Activated CD8-positive, alpha-beta memory T cell treated with anti-CD3 and anti-CD28 coated beads for 1 hour (primary cell): ENCODE measurements at places on chromosomes 3 and 15.

GRCh38 chr15:39999538-40000200 is 39.3 kb downstream of the SRP14 start:
- DNase-seq = no peak

- no peak for DNase-seq
These were observed 245.3 kb downstream of the ZNF621 start for GRCh38 chr3:40770061-40770460.

DNA sequence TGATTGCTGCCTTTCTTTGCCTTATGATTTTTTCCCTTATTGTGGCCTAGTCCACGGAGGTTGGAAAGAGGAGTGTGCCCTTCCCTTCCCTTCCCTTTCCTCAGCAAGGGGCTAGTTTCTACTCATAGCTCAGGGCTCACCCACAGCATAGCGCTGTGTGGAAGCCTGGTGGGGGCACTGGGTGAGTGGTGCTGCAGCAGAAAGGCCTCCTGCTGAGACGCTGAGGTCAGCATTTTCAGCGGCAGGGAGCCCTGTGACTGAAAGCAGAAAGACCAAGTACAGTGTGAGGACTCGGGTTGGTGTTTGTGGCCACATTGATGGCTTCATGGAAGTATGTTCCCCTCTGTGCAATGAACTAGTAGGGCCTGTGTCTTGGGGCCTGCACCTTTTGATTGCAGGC is 21.9 kb downstream of the CACNA1D start:
- DNase-seq = no peak

- DNase-seq = no peak
These were observed 27.8 kb upstream of the POLG start for GRCh38 chr15:89362203-89363101.

DNA sequence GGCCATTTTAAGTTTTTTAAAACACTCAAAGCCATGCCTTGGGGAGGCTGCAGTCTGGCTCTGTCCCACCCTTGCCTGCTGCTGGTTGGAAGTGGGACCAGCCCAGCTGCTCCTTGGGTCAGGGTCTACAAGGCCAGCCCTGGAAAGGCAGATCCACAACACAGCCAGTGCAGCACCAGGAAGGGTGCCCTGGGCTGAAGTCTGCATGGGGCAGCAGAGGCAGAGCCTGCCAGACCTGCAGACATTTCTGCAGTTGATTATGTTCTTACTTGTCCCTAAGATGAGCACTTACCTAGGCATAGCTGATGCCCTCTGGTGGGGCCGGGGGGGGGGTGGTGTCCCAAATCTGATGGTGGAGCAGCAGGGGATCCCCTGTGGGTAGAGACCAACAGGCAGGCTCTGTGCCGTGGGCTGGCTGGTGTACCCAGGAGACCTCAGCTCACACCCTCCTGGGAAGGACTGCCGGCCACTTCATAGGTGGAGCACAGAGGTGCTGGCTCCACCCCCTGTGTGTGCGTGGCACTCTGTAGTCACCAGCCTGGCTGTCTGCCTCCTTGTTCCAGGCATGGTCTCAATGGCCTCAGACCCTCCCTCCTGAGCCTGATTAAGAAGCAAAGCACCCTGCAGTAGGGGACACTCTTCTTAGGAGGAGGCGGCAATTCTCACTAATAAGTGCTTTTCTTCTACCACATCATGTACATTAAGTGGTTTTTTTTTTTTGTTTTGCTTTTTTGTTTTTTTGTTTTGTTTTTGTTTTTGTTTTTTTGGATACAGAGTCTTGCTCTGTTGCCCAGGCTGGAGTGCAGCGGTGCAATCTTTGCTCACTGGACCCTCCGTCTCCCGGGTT is 97.4 kb upstream of the KLF13 start:
- no peak for DNase-seq

DNA sequence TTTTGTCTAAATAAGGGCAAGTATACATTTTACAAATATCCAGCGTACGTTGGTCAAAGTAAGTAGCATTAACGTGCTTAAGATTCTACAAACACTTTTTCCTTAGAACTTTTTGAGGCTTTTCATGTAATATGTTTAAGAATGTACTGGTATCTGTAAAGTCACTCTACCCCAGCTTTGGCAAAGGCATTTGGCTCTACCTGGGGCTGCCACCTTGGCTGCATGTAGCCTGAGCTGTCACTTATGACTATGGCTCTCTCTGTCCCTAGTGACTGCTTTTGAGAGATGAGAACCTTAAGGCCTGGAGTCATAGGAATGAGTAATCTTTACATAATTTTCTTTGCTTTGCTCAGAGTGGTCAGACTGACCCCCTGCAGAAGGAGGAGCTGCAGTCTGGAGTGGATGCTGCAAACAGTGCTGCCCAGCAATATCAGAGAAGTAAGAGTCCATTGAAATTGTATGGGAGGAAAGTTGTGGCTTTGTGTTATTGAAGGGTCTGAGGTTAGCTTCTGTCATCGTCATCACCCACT is 61.2 kb downstream of the IQGAP1 start:
- no peak for DNase-seq

DNA sequence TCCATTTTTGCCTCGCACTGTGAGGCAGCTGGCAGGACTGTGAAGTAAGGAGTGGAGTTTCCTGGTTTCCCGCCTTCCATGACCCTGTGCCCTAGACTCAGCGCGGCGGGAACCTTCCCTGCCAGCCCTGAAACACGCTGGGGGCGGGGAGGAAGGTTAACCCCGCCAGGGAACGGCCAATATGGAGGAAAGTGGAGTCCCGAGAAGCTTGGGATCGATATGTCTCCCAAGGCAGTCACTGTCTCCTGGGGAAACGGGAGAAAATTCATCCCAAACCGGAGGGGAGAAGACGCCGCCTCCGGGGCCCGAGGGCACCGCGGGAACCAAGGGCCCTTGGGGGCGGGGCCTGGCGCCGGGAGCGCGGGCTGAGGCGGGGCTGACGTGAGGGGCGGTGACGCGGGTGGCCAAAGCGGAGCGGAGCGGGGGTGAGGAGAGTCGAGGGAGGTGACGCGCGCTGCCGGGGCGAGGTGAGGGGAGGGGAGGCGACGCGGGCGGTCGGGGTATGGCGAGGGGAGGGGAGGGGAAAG is at the start of gene HMCES:
Gene HMCES, plus strand, starts transcription at position 432 of the 527 bp plus-strand sequence. CDS start 863 bp downstream, outside the sequence.
- DNase-seq = peak; percentile 89

- DNase-seq = no peak
These were observed 69.5 kb downstream of the CCR1 start for GRCh38 chr3:46138581-46138980.

GRCh38 chr15:58387130-58387529 is 44.7 kb upstream of the LIPC start:
- no peak for DNase-seq

DNA sequence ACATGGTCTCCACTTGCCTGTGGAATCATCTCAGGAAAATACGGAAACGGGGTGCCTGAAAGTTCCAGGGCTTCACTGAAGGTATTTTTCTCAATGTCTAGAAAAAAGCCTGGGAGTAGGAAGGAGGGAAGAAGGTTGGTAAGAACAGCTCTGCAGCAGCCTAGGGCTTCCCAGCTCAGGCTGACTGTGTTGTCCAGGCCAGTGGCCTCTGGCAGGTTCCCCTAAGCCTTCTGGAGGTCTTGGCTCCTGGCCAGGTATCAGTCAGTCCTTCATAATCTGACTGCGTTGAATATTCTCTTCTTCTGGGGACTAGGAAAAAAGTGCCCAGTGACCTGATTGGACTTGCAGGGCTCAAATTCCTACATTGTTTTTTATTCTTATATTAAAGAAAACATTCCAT is 38.6 kb downstream of the SSR3 start:
- DNase-seq = no peak

DNA sequence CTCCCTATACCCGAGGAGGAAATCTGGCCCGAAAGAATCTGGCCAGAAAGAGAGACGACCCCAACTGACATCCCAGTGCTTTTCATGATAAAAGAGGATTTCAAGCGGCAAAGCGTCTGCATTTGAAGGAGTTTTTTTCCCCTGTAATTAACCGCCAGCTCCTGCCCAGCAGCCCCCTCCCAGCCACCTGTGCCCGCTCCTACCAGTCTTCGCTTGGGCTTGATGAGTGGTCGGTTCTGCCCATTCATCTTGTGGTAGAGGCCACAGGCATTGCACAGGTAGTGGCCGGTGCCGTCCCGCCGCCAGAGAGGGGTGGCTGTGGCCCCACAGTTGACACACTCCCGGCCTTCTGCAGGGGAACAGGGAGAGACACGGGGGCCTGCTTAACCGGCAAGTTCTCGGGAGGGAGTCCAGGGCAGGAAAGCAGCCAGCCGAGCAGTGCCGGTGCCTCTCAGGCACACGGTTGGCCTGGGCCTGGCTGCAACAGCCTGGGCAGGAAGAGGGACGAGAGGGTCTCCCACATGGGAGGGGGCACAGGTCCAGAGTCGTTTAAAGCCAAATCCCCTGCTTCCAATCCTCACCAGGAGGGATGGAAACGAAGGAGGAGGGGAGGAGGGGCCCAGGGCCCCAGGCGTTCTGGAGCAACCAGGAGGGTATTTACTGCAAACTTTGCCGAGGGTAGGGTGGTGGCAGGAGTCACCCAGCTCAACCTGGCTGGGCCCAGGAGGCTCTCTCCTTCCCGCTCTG is 9.2 kb downstream of the GATA2 start:
- DNase-seq = no peak

- DNase-seq = no peak
These were observed 69.1 kb downstream of the HERC2 start for GRCh38 chr15:28252831-28253230.

DNA sequence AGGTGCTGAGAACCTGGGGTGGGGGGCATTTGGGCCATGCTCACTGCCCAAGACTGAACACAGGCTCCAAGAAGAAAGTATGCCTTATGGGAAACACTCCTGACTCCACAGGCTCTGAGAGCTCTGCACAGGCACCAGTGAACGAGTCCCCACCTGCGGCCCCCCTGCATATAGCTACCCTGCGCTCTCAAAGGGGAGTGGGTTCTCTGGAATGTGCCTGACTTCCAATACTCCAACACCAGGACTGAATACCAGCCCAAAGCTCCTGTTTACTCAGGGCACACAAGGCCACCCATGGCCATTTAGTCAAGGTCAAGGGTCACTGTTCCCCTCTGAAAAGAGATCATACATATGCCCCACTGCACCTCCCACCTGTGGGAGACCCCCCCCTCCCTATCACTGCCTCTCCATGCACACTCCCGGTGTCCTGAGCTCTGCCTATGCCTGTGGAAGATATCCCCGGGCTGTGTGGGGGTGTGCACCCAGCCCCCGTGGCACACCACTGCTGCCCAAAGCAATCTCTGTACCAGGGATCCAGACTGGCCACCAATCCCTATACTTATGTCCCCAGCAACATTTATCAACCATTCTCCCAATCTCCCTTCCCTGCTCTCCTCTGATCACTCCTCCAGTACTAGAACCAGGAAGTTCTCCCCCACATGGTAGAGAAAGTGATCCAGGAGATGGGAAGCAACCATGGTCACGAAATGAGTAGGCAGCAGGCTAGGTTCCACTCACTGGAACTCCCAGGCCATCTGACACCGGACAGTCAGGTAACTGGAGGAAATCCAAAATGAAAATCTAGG is 1.5 kb upstream of the PLXNB1 start:
- DNase-seq = no peak

GRCh38 chr3:50484722-50485121 is 18.7 kb downstream of the CACNA2D2 start:
- DNase-seq = no peak

DNA sequence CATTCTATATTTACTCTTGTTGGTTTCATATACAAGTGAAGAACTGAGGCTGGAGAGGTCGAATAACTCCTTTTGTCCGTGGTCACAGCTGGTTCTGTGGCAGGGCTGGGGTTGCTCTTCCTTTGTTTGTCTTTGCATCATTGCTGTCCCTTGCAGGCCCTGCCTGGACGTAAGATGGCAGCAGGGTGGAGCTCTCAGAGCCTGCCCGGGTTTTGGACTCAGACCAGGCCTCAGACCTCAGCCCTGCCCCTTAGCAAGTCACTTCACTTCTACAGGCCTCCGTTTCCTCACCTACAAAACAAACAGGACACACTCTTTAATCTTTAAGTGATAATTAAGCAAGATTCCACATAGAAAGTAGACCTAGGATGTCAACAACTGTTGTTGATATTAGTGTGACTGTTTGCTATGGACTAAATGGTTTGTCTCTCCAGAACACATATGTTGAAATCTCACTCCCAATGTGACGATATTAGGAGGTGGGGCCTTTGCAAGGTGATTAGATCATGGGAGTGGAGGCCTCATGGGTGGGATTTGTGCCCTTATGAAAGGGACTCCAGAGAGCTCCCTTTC is 65.6 kb upstream of the PLXNA1 start:
- DNase-seq = no peak

GRCh38 chr15:57972864-57973263 is 92.6 kb downstream of the ALDH1A2 start:
- DNase-seq = no peak

DNA sequence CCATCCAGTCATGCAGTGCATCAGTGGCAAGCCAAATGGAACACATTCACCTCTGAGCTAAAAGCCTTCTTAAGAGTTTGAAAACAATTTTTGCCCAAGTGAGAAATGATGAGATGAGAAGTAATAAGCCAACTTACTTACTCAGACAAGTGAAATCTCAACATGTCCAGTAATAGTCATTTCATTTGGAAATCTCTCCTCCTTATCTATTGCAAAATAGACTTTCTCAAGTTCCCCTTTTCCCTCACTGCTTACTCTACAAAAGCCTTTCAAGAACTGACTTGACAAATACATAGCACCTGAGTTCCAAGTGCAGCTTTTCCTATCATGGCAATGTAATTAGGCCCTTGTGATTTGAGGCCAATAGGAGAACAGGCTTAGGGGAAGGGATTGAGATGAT is 282.3 kb downstream of the SLC9A9 start:
- no peak for DNase-seq
